ENCODE measurements at places on chromosomes 6 and 20.

DNA sequence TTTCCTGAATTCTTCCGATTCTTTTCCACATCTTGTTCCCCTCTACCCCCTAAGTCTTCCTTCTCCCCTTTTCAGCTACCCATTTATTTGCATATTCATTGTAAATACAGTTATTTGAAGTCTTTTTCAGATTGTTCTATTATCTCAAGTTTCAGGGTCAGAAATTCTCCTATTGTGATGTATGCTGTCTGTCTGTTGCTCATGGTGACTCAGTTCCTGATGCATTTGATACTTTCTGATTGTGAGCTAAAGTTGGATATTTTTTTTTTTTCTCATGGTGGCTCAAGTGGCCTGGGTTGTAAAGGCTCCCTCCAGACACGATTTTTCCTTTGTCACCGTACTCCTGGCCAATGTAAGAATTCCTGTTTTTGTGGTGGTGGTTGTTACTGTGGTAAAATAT, 4.9 kb upstream of the PI16 start:
- no peak for DNase-seq

GRCh38 chr6:91437315-91437729, 850.5 kb upstream of the MAP3K7 start:
- DNase-seq, result no peak

- peak; percentile 93 for DNase-seq
Observed at GRCh38 chr6:89035252-89036101, 45.1 kb upstream of the PNRC1 start.

GRCh38 chr6:142698751-142699150, 246.2 kb downstream of the HIVEP2 start:
- no peak for DNase-seq

Data from prostate gland (tissue), 2 donors.